Skin of body (tissue), 3 donors: ENCODE measurements at places on chromosomes 4 and X.
A peak's percentile ranks its signal among the peaks of the same experiment; 100 is the strongest.

- no peak for DNase-seq
Observed at GRCh38 chr4:178329226-178329872, 887.1 kb upstream of the AGA start.

- peak; percentile 76 for DNase-seq
Observed at GRCh38 chr4:186757696-186758355, 34.2 kb upstream of the FAT1 start.

DNA sequence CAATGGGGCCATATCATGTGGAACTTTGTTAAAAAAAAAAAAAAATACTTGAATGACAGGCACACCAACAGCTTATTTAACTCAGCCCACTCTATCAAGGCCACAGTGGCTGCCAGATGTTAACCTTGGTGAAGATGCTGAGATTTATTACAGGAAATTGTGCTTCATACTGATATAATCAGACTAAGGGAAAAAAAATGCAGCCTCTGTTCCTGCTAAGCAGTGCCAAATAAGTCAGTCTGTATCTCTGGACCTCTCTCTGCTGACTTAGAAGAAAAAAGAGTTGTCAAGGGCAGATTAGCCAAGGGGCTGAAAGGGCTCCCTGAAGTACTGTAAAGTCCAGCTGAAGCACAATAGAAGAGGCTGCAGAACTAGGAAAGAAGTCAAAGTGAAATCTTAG lies 677.7 kb upstream of the HTR2C start:
- DNase-seq, result peak; percentile 22

DNA sequence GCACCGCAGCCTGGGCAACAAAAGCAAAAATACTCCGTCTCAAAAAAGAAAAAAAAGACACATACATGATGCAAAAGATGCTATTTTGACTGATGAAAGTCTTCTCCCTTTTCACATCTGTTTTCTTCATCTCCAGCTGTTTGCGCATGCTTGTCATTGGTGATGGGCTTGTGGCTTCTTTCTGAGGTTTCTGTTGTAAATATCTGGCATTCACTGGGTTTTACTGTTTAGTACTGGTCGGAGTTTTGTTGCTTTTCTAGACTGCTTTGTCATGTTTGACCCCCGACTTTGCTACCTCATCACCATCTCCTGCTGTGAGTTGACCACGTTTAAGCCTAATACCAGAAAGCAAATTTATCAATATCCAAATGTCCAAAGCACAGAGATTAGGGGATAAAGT lies 34.4 kb downstream of the PTCHD1 start:
- no peak for DNase-seq

DNA sequence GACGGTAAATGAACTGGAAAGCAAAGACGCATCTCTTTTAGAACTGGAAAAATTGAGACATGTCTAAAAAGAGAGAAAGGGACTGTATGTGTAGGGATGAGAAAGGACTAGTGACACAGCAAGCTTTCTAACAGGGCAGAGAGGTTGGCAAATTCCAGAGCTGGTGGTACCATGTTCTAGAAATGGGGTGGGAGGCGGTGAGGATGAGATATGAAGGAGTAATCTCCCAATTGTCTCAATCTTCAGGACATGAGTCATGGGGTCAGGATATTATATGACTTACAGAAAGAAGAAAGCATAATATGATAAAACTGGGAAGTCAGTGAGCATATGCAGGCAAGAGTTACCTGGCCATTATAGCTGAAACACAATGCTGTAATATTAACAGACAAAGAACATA lies 14.2 kb downstream of the TAB3 start:
- DNase-seq, result no peak

GRCh38 chr4:1565598-1566295 lies 118.4 kb downstream of the FAM53A start:
- no peak for DNase-seq

DNA sequence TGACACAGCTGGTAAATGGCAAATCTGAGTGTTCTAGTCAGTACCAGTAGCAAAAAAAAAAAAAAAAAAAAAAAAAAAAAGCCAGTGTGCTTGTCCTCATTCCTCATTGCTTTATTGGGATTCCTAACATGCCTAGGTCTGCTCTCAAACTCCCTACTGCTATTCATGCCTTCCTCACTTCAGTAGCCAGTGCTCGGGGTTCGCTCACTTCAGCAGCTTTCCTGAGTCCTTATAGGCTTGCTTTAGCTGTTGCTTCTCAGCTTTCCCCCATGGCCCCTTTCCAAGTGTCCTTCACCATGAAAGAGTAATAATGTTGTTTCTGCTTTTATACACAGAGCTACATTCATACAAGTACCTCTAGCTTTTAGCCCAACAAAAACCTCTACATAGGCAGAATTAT lies 30.8 kb downstream of the SLITRK2 start:
- DNase-seq, result no peak

GRCh38 chr4:59341506-59341905 lies 1858.6 kb upstream of the ADGRL3 start:
- DNase-seq, result no peak

DNA sequence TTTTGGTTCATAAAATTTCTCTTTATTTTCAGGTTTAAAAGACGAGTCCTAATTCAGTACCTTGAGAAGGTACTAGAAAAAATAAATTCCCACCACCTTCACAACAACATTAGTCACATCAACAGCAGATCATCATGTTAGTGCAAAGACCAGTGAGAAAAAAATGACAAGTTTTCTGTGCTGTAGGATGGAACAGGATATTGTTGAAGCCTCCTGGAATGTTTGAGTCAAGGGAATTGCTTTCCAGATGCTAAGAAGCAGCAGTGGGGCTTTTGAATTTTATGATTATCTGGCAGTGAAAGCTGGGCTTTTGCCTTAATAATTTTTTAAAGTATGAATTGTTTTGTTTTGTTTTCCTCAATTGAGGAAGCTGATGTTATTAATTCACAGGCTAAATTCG lies 61.0 kb downstream of the INTS6L start:
- DNase-seq, result peak; percentile 0

DNA sequence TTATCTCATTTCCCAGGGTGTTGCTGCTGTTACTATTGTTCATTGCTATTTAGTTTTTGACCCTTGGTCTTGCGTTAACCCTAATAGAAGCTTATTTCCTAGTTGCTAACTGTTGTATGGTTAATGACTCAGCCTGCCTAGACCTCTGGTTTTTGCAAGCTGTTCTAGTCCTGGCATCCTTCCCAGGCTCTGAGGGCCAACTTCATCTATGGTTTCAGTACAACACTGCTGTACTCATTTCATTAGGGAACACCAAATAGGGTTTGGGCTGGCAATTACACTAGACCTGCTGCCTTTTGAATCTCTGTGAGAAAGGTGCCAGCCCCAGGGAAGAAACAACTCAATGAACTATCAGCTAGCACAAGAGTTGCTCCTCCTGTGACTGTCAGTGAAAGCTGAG lies 59.6 kb downstream of the DCX start:
- DNase-seq, result no peak

DNA sequence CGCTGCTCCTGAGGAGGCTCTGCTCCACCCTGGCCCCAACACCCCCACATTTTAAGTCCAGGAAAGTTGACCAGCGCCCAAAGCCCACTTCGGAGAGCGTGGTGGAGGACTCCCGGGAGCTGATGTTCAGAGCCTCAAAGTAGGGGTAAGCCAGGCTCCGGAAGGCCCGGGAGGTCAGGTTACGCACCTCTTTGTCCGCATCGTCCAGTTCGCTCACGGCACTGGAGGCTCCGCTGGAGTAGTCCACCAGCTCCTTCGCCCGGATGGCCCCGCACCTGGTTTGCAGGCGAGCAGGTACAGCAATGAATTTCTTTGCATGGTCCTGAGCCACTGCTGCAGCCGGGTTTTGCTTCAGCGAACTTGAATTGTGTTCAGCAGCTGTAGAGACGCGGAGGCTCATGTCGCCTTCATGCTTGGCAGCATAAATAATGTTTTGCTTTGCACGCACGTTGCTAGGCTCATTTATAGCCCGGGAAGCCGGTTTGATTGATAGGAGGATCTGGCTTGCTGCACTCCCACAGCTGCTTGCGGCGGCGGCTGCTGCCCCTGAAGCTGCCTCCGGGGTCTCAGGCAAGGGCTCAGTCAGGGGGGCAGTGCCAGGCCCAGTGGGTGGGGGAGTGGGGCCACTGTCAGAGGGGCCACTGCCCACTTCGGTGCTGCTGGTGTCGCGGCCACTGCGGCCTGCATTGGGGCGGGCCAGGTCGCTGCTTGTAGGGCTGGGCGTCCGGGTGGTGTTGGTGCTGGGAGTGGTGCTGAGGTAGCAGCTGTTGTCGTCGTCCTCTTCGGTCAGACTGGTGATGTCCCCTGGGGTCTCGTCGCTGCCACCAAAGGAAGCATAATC lies 4.8 kb downstream of the C4orf54 start:
- DNase-seq, result no peak

- no peak for DNase-seq
Observed at GRCh38 chr4:146633471-146633800, 5.3 kb upstream of the POU4F2 start.

DNA sequence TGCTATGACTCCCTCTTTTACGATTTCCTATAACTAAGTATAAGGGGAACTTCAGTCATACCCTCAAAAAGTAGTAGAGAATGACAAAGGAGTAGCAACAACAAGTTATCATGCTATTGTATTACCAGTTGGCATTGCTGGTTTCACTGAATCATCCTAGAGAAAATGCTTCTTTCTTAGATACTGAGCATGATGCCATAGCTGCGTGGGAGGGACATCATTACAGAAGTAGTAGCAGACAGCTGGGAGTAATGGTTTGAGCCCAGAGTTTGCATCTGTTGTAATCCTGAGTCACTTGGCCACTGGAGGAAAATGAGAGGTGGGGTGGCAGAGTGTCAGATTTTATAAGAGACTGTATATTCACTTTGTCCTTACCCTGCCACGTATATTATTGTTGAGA lies 38.6 kb downstream of the MTMR1 start:
- DNase-seq, result no peak

- DNase-seq, result no peak
Observed at GRCh38 chrX:21655901-21656586, 2.1 kb downstream of the KLHL34 start.

DNA sequence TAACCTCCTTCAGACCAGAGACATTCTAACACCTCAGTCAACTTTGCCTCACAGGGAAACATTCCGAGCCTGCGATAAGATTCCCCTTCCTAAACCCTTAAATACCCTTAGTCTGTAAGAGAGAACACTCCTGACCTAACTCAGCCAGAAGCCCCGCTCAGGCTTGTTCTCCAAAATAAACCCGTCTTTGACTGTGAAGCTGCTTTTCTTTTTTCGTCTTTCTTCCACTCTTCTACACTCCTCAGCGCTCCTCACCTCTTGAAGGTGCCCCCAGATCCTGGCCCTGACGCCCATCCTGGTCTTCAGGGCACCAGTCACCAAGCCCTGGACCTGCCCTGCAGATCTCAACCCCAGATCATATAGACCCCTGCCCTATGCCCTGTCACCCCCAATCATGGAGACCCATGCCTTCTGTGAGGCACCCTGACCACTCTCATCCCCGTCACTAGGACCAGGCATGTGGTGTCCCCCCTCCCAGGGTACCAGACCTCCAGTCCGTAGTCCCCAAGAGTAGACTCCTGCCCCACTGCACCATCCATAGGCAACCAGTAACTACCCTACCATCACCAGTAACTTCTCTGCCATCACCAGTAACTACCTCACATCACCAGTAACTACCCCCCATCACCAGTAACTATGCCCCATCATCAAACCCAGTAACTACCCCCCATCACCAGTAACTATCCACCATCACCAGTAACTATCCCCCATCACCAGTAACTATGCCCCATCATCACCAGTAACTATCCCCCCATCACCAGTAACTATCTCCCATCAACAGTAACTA lies 3.5 kb downstream of the ASMTL start:
- no peak for DNase-seq

DNA sequence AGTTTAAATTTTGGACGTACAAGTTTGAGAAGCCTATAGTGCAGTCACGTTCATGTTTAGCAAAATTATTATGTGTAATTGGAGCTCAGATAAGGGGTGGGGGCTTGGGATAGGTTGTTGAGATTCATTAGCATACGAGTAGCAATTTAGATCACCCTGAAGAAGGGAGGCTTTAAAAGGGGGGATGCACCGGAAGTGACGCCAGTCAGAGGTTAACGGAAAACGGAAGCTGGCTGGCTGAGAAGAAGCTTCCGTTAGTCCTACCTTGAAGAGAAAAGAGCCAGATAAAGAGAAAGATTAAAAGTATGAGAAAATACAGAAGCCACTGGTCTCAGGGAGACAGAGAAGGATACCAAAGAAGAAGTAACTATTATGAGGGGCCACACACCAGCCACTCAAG lies 1.1 kb upstream of the NXT2 start:
- DNase-seq, result no peak

GRCh38 chr4:2093265-2093664 lies 34.1 kb downstream of the NAT8L start:
- no peak for DNase-seq
